ENCODE measurements at places on chromosomes 3 and 15. TPM values are rescaled to one million over a fixed set of nuclear protein-coding genes. Genes with fewer than 3 reads are reported as not detected.

- DNase-seq = peak; percentile 52
- no peak overlapping the region for H3K4me3 ChIP-seq
- no peak overlapping the region for H3K27ac ChIP-seq
- H3K27me3 ChIP-seq = no peaks in the 10 kb centered on the region
- no peaks in the 10 kb centered on the region for H3K4me1 ChIP-seq
- no peaks in the 10 kb centered on the region for H3K36me3 ChIP-seq
Measured at GRCh38 chr3:71702131-71703024, 22.8 kb downstream of the EIF4E3 start.

- H3K36me3 ChIP-seq = peaks cover 3% of the 10 kb centered on the region
- peak overlapping the region; percentile 88 for H3K27ac ChIP-seq
- peaks cover 31% of the 10 kb centered on the region for H3K4me1 ChIP-seq
- no peaks in the 10 kb centered on the region for H3K27me3 ChIP-seq
Measured at GRCh38 chr15:84747416-84748273, 747 bp upstream of the ZNF592 start.

DNA sequence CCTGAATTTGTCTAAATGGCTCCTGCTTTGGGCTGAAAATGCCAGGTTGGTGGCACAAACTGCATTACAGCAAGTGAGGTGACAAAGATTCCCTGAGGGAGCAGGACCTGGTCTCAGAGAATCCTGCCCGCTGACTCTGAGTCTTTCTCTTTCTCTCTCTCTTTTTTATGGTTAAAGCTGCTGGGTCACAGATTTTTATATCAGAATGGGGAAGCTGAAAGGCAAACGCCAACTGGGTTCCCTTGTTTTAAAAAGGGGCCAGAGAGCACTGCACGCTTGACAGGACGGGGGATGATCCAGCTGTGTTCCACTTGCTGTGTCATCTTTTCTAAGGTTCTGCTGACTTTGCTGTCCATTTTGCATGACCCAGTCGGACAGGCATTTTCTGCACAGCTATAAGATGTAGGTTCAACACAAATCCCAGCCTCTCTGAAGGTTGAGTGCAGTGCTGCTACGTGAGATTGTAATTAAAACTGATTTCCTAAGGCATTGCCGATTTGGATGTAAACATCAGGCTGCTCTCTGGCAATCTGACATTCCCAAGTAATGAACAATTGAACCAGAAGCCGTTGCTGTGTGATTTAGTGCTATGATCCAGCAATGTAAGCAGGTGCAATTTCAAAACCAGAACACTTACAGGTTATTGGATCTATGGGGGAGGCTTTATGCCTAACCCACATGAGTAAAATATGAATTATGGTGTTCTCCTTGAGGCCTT lies 25.8 kb downstream of the ARHGEF3 start:
- H3K4me1 ChIP-seq = no peaks in the 10 kb centered on the region
- no peaks in the 10 kb centered on the region for H3K27me3 ChIP-seq
- H3K4me3 ChIP-seq = no peak overlapping the region
- DNase-seq = no peak
- no peaks in the 10 kb centered on the region for H3K36me3 ChIP-seq

FOXP1 gene
- total RNA-seq = 35.3 TPM

Data from PC-3 (cell line).